Stimulated activated CD8-positive, alpha-beta memory T cell treated with anti-CD3 and anti-CD28 coated beads, Interleukin-15, amount 100 ng/mL, for 24 hours (primary cell): ENCODE measurements at places on chromosomes 4 and X.

GRCh38 chr4:62119195-62119594 is 919.1 kb downstream of the ADGRL3 start:
- DNase-seq = no peak

- no peak for DNase-seq
These were observed 8.5 kb downstream of the FGFRL1 start for GRCh38 chr4:1019729-1020470.

GRCh38 chrX:119402588-119402987 is 3.5 kb downstream of the SLC25A43 start:
- DNase-seq = no peak

- no peak for DNase-seq
These were observed 567.6 kb upstream of the SLIT2 start for GRCh38 chr4:19684084-19684483.

DNA sequence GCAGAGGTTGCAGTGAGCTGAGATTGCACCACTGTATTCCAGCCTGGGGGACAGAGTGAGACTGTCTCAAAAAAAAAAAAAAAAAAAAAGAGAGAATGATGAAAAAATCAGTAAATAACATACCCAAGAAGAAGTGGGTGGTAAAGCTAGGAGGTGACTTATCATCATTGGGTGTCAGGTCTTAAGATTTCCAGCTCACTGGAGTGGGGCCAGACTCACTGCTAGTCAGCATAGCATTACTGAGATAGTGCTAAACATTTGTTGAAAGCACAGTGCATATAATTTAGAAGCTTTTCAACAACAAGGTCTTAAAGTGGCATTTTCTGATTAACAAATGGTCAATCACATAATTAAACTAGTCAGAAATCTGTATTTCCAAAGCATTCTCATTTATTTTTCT is 221.8 kb upstream of the GYPA start:
- DNase-seq = no peak

GRCh38 chr4:9943761-9944160 is 77.5 kb downstream of the SLC2A9 start:
- DNase-seq = no peak

DNA sequence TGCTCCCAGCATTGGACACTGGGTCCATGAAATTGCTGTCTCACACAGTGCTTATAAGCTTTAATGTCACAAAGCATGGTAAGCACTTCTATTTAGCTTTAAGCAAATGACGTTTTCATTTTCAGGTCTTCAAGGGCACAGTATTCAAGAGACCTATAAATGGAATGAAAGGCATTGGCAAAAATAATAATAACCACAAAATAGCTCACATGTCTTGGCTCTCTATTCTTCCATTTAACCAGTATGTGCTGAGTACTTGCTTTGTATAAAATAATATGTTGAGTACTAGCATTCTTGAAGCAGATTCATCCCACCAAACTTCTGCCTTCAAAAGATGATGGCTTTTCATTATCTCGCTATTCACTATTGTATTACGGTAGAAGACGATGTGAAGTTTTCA is 203.0 kb downstream of the ADAMTS3 start:
- DNase-seq = no peak

DNA sequence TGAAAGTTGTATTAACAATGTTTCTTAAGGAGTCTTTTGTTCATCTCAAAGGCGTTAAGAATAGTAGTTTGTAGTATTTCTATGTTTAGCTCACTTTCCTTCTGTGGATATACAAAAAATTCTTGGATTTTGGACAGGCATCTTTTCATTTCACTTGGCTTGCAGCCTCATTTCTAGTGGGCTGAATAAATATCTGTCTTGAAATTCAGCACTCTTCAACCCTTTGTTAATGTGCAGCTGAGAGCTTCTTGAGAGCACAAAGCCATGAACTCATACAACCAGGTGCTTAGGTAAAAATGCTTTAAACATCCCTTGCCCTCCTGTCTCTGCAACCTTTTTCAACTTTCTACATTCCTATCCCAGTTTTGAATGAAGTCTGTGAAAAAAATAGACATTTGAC is 1003.2 kb downstream of the C4orf33 start:
- no peak for DNase-seq

DNA sequence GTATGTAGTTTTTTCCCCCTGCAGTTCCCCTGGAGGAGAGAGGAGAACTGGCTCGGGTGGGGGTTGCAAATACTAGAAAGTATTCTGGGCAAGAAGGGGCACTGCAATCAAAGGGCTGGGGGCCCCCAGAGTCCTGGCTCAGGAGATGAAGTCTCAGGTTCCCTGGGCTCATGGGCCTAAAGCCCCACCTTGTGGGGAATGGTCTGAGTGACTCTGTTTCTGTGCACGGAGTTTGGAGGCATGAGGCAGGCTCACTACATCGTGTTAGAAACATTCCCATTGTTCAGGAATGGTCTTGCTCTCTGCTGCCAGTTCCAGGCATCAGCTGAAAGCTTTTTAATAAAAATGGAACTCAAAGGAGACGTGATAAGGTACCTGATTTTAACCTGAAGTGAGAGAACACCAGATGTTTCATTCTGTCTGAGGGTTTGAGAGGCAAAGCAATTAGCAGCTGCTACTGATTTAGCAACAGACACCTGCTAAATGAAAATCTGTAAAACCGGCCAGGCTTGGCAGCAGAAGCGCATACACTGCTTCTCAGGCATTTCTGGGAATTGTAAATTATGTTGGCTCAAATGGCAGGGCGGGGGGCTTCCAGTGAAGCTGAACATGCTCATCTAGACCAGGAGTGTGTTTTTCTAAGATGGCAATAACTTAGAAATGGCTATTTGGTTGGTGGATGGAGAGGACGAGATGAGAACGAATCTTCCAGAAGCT is 122.7 kb downstream of the TMEM164 start:
- no peak for DNase-seq

DNA sequence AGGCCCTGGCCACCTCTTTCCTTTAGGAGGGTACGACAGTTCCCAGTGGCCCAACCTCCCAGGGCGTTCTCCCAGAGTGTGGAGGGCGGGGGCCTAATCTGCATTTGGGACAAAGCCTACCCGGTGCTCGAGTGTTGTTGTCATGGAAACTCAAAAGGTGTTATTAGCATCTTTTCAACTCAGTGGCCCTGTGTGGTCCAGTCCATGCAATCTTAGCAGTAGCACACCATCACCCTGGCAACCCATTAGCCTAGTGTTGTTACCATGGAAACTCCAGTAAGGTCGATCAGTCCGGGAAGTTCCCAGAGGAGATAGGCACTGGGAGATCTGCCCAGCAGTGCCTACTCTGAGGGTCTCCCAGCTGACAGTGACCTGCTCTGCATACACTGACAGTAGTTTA is 20.2 kb downstream of the APLN start:
- DNase-seq = no peak

GRCh38 chrX:123331859-123332258 is 147.8 kb downstream of the GRIA3 start:
- DNase-seq = no peak

GRCh38 chrX:10513974-10514373 is 106.4 kb downstream of the MID1 start:
- no peak for DNase-seq

DNA sequence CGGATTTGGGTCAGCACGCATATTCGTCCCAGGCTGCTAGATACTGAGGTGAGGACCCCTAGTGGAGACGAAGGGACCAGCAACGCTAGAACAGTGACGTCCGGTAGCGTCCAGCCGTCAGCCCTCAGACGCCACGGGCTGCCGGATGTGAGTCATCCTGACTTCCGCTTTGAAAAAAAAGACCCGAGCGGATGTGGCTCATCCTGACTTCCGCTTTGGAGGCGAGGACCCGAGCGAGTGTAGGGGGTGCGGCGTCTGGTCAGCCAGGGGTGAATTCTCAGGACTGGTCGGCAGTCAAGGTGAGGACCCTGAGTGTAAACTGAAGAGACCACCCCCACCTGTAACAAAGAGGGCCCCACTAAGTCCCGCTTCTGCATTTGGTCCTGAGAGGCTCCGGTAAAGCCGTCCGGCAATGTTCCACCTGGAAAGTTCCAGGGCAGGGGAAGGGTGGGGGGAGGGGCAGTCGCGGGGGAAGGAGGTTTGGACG is at the start of gene MAGEB2:
Gene MAGEB2, plus strand, starts transcription at position 207 of the 487 bp plus-strand sequence. CDS start 3,018 bp downstream, outside the sequence.
- DNase-seq = no peak

DNA sequence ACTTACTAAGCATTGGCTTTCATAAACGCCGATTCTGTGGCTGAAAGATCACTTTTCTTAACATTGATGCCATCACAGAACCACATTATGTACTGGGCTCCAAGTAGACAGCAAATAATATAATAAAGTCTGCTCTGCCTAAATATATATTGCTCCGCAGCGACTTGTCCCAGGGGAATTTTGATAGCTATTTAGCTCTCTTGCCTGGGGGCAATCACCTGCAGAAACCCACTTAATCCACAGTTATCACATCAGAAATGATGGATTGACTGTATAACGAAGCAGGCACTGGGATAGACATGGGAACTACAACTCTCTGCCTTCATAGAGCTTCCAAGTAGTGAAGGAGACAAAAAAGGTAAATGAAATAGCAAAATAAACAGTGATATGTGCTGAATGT is 48.0 kb upstream of the MYOZ2 start:
- DNase-seq = no peak

DNA sequence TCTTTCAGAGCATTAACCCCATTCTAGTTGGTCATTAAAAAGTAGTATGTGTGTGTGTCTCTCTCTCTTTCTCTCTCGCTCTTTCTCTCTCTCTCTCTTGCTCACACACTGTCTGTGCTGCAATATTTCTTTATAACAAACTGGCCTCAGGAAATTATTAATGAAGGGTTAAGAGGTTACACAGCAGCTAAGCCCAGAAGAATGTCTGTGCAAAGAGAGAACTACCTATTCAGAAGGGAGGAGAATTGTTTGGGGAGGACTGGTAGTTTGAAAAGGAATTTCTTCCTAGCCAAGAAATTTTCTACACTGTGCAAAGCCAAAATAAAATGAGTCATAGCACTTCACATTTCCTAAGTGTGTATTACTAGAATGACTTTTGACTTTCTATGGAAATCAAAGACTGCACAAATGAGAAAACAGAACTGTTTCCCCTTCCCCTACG is 22.2 kb downstream of the PDGFC start:
- no peak for DNase-seq

DNA sequence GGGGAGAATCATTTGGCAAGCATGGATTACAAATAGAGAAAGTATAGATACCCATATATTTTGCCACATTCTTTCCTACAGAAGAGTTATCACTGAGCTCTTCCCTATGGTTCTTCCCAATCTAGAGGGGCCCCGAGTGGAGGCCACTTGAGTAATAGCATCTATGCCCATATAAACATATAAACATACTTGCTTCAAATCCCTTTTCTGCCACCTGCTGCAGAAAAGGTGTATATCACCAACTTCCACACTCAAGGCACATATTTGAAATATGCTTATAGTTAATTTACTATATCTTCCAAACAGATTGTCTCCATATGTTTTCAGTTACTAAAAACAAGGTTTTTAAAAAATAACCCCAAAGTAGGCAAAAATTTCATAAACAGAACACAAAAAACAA is 642.8 kb upstream of the DIPK2B start:
- DNase-seq = no peak

DNA sequence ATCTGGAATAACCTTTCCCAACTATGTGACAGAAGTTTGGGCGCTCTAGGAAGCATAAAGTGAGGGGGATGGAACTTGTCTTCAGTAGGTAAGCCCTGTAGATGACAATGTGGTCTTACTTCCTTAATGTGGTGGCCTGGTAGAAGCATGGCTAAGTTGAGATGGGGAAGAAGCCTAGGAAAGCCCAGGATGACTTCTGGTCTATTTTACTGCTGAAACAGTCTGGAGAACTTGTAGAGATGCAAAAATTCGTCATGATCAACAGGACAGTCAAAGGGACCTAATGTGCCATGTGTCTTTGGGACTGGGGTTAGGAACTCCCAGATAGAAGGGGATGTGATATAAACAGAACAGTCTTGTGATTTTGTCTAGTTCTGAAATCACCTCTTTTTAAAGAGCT is 40.8 kb downstream of the CCNG2 start:
- no peak for DNase-seq

GRCh38 chrX:130083656-130084382 is 26.5 kb downstream of the ELF4 start:
- no peak for DNase-seq

DNA sequence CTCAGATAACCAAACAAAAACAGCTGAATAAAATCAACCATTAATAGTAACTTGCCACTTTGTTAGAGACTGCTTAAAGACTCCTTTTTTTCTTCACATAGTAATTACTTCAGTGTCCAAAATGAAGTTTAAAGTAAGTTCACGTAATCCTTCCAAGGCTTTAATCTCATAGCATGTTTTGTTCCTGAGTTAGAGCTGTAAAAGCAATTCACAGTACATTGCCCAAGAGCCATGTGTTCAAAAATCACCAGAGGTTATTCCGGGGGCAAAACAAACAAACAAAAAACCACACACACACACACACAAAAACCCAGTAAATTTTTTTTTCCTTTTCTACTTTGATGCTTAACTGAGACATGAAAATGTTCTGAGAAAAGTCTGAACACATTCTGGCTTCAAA is 6.1 kb downstream of the GPR82 start:
- DNase-seq = no peak

DNA sequence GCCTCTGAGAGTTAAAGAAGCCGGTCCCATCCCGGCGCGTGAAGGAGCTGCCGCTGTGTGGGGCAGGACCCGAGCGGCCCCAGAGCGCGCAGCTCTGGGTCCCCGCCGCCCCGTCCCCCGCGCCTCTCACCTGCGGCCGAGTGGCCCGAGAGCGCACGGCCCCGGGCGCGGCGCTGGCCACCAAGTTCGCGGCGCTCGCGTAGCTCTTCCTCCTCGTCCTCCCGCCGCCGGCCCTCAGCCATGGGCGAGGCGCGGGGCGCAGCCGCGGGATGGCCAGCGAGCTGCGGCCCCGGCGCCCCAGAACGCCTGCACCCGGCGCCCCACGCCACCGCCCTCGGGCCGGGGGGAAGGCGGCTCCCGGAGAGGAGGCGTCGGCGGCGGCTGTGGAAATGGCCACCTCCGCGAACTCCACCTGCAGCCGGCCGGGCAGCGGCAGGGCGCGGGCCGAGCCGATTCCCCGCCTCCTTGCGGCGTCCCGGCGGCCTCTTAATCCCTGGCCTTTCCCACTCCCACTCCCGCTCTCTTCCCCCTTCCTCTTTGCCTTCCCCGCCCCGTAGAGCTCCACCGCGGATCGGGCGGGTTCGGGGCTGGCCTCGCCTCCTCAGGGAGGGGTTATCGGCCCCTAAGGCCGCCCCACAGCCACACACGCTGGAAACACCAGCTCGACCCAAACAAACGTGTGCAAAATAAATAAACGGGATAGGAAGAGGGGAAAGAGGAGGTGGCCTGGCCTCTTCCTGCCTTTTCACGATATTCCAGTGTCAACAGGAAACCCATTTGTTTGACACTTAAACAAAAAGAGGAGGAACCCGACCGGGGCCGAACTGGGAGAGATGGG is at the start of gene SH3D19:
Gene SH3D19, minus strand, starts transcription at position 495 of the 838 bp plus-strand sequence. Its CDS starts 253 bp downstream, at position 242.
- DNase-seq = no peak

- DNase-seq = no peak
These were observed 32.8 kb upstream of the REST start for GRCh38 chr4:56874923-56875322.

DNA sequence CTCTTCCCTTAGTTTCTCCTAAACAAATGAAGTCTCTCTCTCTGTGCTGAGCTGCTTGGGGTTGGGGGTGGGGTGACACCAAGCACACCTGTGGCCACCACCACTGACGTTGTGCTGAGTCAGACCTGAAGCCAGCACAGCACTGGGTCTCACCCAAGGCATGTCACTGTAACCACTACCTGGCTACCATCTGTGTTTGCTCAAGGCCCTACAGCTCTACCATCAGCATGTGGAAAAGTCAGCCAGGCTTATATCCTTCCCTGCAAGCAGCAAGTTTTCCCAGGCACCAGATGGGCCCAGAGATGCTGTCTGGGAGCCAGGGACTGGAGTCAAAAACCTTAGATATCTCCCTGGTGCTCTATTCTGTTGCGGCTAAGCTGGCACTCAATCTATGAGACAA is 6.9 kb downstream of the CXCL10 start:
- no peak for DNase-seq
